ENCODE measurements at places on chromosomes 2 and 18. TPM values are rescaled to one million over a fixed set of nuclear protein-coding genes. Genes with fewer than 3 reads are reported as not detected.

Gene NEU2
- not detected for polyA plus RNA-seq

Gene ASXL3
- 6.4 TPM for polyA plus RNA-seq

GRCh38 chr2:171345971-171346722 is 87.6 kb downstream of the METTL8 start:
- no peak for DNase-seq

DNA sequence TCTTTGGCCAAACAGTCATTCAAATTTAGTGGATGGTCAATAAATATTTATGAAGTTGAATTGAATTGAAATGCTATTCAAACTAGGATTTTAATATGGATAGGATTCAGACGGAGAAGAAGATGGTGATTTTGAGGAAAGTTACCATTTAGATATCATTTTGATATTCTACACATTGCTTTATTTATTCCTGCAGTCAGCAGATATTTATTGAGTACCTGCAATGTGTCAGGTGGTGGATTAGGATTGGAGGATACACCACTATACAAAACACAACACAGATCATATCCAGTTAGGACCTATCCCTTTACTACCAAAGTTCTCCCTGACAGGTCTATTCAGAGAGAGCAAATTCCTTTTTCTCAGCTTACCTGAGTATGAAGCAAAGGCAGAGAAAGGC is 38.8 kb downstream of the MAPRE2 start:
- no peak for DNase-seq

DNA sequence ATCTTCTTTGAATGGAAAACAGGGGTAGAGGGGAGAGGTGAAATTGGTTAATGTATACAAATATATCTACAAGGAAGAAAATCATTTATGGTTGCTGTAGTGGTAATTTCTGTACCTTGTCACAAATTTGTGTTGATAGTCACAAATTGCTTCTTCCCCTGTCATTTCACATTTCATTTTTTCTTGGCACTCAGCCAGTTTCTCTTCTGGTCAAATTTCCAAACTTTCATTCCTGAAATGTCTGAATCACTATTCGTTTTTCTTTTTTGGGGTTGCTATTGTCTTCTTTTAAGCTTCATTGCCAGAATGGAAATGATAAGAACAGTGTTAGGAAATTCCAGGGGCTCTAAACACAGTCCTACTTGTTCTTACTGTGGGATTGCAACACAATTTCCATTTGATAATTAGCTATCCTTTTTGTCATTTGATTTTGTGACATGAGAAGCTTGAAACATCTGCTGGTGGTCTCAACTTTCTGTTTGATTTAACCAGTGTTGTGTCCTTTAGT is 136.0 kb upstream of the GCFC2 start:
- DNase-seq = no peak

DNA sequence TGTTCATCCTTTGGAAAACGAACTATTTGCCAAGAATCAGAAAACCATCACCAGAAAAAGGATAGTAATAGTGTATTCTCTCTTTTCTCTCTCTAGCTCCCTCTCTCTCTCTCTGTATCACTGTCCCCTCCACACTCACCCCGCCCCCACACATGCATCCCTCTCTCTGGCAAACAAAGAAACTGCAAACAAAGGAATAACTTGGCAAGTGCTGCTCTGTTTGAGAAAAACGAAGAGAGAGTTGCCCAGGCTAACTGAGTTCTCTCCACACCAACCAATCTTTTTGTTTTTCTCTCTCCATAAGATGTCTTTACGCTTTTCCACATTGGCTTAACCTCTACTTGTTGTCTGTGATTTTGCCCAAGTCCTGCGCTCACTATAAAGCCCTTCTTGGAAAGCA is 316.2 kb downstream of the EPHA4 start:
- DNase-seq = no peak

DNA sequence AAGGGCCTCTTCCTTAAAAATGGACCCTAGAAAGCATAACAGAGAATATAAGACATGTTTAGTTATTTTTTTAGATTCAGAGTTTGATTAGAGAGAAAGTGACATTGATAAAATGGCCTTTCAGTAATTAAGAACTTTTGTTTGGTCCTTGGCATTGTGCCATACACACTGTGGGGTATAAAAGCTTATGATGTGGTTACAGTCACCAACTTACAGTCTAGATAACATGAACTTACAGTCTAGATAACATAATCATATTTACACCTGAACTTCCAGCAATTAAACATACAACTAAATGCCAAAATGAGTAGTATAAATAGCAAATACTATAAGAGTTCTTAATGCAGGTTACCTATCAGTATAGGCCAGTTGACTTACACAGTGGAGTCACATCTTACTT is 25.6 kb upstream of the EFEMP1 start:
- DNase-seq = no peak

Data from muscle of back (tissue), 13 donors.